Activated CD4-positive, alpha-beta T cell treated with anti-CD3 and anti-CD28 coated beads, Interleukin-2, Interleukin-6, amounts not matched to agents 100 ng/mL and 50 ng/mL, durations not matched to agents 16 hours and 8 hours (primary cell): ENCODE measurements at places on chromosomes 11 and 22.
A peak's percentile ranks its signal among the peaks of the same experiment; 100 is the strongest.

DNA sequence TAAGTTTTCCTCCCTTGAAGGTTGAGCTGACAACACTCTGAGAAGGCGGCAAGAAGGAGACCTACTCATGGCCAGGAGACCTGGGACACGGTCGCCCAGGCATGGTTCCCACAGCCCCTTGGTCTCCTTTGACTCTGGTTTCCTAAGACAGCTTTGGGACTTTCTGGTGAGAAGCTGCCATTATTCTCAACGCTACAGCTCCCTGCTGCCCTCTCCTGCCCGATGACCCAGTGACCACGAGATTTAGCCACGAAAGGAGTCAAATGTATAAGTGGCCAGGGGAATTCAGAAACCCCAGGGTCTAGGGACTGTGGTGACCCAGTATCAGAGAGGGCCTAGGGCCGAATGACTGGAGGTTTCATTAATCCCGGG, 699 bp upstream of the SDF2L1 start:
- DNase-seq = no peak

DNA sequence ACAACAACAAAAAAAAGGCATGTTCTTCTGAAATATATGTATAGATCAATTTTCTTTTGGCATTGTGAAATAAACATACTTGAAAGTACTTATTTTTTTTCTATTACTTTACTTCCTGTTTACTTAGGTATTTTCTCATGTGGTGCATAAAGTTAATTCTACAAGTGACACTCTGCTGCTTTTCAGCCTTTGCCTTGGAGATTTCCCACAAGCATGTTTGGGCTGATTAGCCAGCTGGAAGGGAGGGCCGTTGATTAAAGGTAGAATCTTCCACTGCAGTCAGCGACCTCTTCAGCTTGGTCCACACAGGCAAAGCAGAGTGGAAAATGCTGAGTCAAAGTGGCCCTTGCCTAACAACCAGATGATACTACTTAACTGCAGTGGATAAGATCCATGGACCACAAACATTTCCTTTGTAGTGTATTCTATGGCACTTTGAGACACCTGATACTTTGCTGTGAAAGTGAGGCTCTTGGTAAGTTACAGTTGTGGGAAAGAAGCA, 176.0 kb downstream of the ARHGAP42 start:
- peak; percentile 7 for DNase-seq

GRCh38 chr11:120169981-120170698, 32.2 kb upstream of the TRIM29 start:
- DNase-seq = no peak

DNA sequence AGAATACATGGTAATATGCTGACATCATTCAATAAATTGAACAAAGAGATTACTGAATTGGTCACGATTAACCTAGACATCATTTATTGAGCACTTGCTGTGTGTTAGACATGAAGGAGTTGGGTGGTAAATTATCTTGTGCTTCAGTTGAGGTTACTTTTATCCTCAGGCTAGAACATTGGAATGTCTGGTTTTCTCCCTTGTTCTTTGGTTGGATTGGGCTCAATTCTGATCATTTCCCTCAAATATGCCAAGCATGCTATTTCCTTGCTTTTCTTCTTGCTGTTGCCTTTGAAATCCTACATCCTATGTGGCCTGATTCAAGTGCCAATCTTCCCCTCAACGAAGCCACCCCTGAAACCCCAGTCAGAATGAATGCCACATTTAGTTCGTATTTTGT, 65.8 kb downstream of the DEUP1 start:
- no peak for DNase-seq

- DNase-seq = no peak
Measured at GRCh38 chr11:73257342-73258103, 14.6 kb upstream of the P2RY6 start.

GRCh38 chr22:44603767-44604166, 98.2 kb upstream of the PRR5 start:
- no peak for DNase-seq

- no peak for DNase-seq
Measured at GRCh38 chr11:122189229-122189628, 73.2 kb upstream of the BLID start.

- peak; percentile 93 for DNase-seq
Measured at GRCh38 chr11:66891851-66892660, 35.2 kb downstream of the LRFN4 start.

DNA sequence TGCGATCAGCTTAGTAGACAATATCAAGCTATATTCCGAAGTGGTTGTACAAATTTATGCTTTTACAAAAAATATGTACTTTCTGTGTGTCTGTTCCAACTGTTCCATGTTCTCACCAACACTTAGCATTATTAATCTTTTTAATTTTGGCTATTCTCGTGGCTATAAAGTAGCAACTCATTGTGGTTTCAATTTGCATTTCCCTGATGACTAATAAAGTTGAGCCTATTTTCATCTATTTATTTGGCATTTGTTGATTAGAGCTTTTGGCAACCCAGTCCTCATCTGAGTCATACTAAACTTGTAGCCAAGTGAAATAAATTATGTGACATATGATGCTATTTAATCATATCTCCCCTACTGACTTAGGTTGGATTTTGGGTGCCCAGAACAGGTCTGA, 115.9 kb downstream of the FBXO7 start:
- DNase-seq = no peak

GRCh38 chr11:12121517-12121916, 11.1 kb downstream of the MICAL2 start:
- no peak for DNase-seq
